ENCODE measurements at places on chromosomes 1 and 21.
A peak's percentile ranks its signal among the peaks of the same experiment; 100 is the strongest.

DNA sequence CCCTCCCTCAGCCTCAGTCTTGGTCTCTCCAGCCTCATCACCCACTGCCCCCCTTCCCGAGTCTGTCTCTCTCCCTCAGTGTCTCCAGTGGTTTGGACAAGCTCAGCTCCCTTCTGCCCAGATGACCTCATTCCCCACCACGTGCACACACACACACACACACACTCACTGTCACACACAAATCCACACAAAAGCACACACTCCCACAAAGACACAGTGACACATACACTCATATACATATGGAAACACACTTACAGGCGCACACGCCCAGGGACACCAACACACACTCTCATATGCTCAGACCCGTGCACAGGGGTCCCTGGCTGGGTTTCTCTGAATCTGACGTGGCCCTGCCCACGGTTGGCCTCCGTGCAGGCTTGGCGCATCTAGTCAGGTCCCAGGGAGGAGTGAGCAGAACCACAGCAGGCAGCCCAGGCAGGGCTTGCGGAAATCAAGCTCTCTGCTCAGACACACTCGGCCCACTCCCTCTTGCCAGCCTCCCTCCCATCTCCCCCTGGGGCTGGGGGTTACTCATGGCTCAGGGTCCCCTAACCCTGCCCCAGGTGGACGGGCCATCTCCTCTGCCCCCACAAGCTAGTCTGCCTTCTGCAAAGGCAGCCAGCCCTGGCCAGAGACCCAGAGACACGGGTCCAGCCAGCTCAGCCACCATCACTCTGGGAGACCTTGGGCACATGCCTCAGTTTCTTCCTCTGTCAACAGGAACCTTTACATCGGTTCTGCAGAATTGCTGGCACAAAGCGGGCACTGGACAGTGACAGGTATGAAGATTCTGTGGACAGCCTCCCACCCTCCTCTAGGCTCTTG, 38.5 kb upstream of the FAM131C start:
- no peak for DNase-seq

DNA sequence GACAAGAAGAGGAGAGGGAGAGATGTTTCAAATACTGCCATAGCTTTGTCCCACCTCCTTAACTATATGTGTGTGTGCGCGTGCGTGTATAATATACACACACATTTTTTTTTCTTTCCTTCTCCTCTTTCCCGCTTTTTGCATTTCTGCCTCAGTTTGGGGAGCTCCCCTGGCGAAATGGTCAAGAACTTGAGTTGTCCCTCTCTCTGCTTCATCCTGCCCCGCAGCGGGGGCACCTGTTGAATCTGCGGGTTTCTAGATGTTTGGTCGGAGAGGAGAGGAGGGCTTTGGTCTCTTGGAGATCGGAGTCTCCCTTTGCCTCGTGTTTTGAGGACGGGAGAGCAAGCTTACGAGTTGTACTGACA, 504 bp downstream of the SCCPDH start:
- DNase-seq: no peak

DNA sequence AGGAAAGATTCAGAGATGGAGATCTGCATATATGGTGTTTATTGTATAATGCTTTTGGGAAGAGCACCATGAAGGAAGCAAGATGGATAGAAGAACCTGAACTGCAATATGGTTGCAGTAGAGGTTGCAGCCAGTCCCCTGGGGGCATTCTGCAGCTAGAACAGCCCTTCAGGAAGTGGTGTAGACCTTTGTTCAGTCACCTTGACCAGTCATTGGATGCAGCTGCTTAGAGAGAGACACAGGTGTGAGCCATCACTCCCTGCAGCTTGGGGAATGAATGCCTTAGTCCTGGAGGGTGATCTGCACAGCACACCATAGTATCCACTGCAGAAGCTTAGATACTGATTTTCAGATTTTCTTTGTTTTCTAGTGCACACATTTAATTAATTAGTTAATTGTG, 42.3 kb downstream of the NEK7 start:
- DNase-seq: peak; percentile 75

DNA sequence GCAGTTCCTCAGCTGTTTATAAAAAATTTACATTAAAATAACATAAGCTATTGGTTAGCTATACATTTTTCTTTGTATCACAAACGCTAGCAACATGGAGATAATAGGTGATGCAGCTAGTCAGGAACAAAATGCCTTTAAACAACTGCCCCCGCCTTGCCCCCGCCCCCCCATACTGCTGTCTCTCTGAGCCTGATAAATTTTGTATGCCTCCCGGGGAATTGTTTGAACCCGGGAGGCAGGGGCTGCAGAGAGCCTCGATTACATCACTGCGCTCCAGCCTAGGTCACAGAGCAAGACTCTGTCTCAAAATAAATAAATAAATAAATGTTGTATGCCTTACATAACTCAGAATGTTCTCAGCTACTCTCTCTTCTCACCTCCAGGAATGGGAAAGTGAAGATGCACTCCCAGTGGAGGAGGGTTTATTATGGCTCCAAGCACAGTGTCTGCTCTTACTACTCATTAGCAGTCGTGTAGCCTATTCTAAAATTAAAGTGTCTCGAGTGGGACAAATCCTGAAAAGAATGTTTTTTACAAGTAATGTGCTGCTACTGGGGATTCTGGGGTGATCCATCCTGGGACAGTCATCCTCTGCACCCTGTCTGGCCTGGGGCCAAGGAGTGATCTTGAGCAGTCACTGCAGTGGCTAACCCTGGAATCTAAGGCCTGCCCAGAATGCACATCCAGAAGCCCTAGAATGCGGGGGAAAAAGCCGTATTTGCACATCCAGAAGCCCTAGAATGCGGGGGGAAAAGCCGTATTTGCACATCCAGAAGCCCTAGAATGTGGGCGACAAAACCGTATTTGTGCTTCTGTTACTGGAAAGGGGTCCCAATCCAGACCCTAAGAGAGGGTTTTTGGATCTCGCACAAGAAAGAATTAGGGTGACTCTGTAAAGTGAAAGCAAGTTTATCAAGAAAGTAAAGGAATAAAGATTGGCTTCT, 39.4 kb upstream of the ZNF496 start:
- no peak for DNase-seq

- no peak for DNase-seq
These were observed 103.1 kb downstream of the LHX8 start for GRCh38 chr1:75237316-75237715.

GRCh38 chr21:18877917-18878316, 474.3 kb upstream of the TMPRSS15 start:
- no peak for DNase-seq

DNA sequence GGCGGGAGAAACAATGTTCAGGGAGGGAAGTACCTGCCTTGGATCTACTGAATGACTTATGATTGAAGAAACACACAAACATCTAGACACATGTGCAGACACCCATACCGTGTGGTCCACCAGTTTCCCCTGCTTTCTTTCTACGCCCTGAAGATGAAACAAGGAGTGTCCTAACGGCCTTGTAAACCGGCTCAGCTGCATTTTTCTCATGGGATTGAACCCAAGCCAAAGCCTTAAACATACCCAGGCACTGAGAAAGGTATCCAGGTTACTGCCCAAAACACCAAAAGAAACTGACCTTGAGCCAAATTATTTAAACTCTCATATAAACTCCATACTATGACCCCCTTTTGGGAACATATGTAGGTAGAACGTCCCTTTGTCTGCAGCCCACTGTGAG, 630.0 kb upstream of the RGS18 start:
- DNase-seq: no peak

- no peak for DNase-seq
These were observed 3.6 kb upstream of the MXRA8 start for GRCh38 chr1:1361982-1362423.

DNA sequence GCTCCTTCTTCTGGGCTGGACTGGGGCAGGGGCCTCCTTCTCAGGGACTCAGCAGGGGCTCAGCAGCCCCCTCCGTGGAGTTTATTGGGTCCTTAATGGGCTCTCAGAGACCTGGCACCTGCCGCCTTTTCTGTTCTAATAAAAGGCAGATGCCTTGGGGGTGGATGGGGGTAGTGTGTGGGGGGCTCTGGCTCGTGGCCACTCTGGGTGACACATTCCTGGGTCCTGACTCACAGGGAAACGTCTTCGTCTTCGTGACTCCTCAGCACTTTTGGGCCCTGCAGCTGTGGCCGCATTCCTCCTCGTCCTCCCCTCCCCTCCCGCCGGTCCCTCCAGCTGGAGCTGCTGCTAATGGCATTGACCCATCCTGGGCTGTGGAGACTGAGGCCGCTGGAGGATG, 107.8 kb upstream of the WNT4 start:
- no peak for DNase-seq
